ENCODE measurements at places on chromosomes 7 and 10. TPM values are rescaled to one million over a fixed set of nuclear protein-coding genes. Genes with fewer than 3 reads are reported as not detected.

DNA sequence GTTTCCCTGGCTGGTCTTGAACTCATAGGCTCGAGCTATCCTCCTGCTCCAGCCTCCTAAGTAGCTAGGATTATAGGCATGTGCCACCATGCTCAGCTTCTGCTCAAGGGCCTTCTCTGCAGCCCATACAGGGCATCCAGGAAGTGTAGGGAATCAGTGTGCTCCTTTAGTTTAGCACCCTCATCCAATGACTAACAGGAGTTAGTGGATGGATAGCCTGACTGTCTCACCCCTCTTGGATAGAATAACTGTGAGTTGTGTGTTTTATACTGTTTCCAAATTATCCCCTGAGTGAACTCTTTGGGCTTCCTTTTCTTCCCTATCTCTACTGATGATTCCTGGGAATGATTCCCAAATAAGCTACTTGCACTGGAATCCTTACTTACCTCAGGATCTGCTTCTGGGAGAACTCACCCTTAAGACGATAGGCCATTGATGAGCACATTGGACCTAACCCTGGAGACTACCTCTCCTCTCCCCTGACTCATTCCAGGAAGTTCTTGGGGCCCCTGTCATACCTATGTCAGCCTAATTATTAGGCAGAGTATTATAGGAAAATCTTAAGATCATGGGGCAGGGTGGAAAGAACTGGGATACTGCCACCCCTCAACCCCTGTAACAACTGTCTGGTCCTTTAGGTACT lies 18.5 kb downstream of the STRIP2 start:
- DNase-seq, result no peak

- DNase-seq, result no peak
Observed at GRCh38 chr10:96431211-96431970, 72.6 kb upstream of the OPALIN start.

DNA sequence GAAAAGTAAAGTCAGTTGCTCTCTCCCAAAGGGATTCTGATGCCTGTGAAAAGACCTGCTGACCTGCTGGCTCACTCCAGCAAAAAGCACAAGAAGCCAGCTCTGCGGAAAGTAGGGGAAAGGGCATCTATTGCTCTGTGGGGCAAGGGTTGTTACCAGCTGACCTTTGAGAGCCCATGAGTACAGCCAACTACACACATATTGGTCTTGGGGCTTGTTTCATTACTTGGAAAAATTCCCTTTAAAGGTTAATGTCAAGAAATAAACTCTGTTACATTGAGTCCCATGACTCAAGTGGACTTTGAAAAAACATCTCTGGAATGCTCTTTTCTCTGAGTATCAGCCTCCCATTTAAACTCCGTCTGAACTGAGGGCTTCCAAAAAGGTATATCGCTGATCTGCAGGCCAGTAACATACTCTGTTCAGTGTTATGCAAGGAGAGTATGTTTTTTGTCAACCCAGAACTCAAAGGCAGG lies 53.2 kb downstream of the PANK1 start:
- no peak for DNase-seq

Gene CCDC172
- not detected for total RNA-seq
